Motor neuron (in vitro differentiated cells): ENCODE measurements at places on chromosomes 5 and 9. TPM values are rescaled to one million over a fixed set of nuclear protein-coding genes. Genes with fewer than 3 reads are reported as not detected.

DNA sequence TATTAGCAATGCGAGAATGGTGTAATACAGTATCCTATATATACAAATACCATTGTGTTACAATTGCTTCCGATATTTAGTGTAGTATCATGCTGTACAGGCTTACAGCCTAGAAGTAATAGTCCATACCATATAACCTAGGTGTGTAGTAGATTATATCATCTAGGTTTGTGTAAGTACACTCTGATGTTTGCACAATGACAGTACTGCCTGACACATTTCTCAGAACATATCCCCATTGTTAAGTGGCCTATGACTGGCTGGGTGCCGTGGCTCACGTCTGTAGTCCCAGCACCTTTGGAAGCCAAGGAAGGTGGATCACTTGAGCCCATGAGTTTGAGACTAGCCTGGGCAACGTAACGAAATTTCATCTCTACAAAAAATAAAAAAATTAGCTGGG, 124.6 kb downstream of the PAM start:
- ATAC-seq = no peak

GRCh38 chr9:114031037-114031630, 47.0 kb downstream of the AMBP start:
- ATAC-seq = no peak

GRCh38 chr9:130932255-130933079, 6.6 kb downstream of the FIBCD1 start:
- ATAC-seq = peak; percentile 38

- no peak for ATAC-seq
Measured at GRCh38 chr9:137312852-137313325, 10.8 kb upstream of the NRARP start.

DNA sequence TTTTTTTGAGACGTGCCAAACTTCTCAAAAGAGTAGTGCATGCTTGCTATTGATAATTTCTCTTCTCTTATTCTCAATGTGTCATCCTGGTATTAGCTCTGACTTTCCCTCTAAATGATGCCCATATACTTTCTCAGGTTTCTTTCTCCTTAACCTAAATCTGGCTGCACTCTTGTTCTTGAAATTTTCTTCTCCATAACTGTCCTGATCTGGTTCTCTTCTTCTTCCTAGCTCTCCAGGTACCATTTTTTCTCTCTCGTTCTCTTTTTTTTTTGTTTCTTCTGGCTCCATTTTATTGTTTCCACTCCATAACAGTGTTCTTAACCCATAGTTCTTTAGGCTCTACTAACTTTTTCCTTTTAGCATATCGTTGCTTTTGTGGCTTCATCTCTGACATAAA, 47.9 kb downstream of the ACTBL2 start:
- ATAC-seq = no peak

DNA sequence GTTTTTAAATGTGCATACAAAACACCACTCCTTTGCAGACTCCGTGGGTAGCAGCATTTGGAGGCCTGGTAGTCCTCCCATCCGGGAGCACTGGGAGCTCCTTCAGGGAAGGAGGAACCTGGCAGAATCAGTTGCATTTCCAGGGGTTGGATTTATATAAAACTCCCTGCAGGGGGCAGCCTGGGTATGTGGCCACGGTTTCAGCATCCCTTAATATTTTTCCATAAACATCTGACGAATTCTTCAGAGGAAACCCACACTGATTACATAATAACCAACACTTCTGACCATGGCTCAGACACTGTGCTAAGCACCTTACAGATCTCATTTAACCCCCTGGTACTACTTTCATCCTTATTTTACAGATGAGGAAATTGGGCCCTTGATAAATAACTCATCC, 6.1 kb upstream of the AFAP1L1 start:
- no peak for ATAC-seq

GRCh38 chr5:134556994-134557393, 31.5 kb downstream of the JADE2 start:
- no peak for ATAC-seq

DNA sequence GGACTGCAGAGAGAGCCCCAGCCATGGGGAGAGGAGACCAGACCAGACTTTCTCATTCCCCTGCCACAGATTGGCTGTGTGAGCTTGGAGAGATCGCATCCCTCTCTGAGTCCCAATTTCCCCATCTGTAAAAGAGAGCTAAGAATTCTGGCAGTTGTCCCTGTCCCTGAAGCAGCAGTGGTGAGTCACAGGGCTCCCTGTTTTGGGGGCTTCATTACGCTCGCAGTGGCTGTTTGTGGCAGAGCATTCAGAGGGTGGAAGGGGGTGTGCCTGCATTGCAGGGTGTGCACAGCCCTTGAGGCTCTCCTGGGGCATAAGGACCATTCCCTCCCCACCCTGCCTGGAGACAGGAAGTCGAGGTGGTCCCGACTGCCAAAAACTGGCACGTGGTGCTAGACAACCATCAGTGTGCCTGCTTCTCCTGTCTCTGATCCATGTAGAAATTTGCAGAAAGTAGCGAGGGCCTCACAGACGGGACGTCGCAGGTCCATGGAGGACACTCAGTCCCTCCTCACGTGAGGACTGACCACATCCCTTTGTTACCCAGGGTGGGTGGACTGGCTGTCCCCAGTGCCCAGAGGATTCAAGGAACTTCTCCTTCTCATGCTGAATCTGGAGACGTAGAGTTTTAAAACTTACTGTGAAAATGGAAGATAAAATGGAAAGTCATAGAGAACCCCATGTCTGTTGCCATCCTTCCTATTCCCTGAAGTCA, 35.3 kb downstream of the HRH2 start:
- no peak for ATAC-seq

DNA sequence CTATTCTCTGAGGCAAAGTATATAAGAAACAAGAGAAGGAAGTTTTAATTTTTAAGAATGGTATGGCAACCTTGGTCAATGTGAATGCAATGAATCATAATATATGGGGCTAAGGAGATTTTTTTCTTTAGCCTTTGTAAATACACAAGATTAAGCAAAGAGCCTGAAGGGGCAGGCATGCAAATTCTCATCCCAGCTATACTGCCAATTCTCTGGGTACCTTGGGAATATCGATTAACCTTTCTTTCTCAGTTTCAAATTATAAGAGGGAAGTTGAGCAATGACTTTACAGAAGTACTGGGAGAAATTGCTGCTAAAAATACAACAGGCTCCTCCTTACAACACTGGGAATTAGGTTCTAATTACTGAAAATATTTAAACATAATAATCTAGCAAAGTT, 97.5 kb downstream of the MRPS27 start:
- no peak for ATAC-seq

DNA sequence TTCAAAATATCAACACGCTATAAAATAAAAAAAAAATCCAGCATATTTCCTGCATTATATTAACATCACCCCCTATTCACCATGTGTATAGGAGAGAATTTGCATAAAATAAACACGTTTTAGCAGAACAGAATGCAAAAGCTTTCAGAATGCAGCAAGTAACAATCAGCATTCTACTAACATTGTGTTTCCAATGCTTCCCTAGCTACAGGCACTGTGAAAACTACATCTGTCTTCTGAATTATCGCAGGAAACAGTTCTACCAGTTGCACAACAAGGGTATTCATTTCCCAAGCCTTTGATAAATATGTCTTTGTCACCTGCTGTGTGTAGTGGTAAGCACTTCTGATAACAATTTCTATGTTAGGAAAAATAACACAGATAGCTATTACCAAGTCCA, 1015.8 kb downstream of the CDH18 start:
- peak; percentile 93 for ATAC-seq

GRCh38 chr9:122370303-122370702, 521 bp upstream of the PTGS1 start:
- no peak for ATAC-seq

DNA sequence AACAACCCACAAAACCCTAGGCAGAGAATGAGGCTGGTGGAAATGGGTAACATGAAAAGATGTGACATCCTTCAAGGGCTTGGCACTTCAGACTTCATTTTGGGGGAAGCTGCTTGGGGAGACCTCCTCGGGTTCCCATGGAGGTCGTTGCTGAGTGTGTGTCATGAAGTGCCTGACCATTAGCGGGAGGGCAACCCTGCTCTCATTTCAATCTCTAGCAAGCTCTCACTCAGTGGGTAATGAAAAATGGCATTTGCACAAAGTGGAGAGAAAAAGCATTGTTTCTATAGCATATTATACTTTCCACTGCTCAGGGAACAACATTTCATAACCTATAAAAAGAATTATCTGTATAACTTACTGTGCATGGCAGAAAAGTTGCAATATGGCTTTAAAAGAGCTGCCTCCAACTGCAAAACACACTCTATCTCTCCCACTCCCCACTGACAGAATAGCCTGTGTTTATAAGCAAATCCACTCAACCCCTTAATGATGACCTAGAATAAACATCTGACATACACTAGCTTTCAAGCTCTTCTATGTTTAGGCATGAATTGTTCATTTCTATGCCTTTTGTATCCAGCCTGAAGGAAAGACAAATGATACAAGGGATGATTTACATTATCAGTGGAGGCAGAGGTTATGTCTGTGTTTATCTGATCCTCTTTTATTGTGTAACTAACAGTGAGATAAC, 357.2 kb downstream of the ZSWIM6 start:
- no peak for ATAC-seq

GRCh38 chr9:6188906-6189305, 26.7 kb upstream of the IL33 start:
- no peak for ATAC-seq

- ATAC-seq = no peak
Measured at GRCh38 chr5:122273696-122274095, 38.3 kb upstream of the SNCAIP start.

DNA sequence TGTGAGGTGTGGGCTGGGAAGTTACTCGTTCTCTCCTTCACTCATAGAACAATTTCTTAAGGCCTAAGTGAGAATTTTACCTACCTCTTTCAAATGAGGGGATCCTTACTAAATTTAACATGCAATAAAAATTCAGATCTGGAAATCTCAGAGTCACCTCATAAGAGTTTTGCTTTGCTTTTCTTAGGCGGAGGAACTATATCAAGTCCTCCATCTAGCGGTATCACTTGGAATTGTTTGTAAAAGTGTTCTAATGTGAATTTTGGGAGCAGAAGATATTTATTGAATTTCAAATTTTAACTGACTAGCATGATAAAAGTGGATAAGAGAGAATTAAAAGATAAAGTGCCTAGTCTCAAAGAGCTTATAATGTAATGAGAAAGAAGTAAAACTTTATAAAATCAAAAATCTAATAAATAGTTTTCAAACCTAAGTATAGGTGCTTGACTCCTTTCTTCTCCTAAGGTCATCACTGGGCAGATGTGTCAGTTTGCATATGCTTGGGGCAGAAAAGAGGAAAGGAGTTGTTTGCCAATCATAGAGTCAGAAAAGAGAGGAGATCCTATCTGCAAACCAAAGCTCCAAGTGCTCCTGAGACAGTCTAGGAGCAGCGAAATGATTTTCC, 145.7 kb upstream of the DAB2 start:
- ATAC-seq = peak; percentile 37

DNA sequence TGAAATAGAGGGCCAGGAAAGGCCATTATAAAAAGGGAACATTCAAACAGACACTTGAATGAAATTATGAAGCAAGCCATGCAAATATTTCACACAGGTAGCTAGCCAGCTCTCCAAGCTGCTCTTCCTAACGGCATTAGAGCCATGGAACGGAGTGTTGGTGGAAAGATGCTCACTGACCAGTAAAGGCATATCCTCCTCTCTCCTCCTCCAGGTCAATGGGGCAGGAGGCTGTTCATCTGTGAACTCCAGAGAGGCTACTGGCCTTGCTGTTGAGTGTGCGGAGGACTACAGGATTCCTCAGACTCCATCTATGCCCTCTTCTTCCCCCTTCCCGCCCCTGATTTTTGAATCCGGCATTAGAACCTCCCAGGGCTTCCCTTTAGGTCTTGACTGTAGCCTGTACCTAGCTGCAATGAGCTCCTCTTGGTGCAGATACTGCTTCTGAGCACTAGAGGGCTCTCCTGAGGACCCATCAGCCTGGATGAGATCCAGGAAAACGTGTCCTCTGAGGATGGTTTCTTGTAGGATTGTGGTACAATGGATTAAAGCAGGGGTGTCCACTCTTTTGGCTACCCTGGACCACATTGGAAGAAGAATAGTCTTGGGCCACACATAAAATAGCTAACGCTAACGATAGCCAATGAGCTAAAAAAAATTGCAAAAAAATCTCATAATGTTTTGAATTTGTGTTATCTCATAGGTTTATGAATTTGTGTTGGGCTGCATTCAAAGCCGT, 162.2 kb downstream of the SREK1 start:
- ATAC-seq = peak; percentile 61

- peak; percentile 99 for ATAC-seq
Measured at GRCh38 chr9:103242025-103242424, 246.9 kb downstream of the CYLC2 start.

RCL1 gene
- 25.7 and 26.7 TPM in 2 replicates for total RNA-seq

TMEM215 gene
- 0.05 and 0.08 TPM in 2 replicates for total RNA-seq

NR3C1 gene
- total RNA-seq = 65.9 and 81.0 TPM in 2 replicates

EIF4E1B gene
- 0.23 and 1.1 TPM in 2 replicates for total RNA-seq

CCDC107 gene
- 18.6 and 21.1 TPM in 2 replicates for total RNA-seq

PITX1 gene
- 0.53 and 1.1 TPM in 2 replicates for total RNA-seq

TAF11L8 gene
- total RNA-seq = not detected in 2 replicates

WDR31 gene
- total RNA-seq = 0.76 and 0.97 TPM in 2 replicates

UBE2QL1 gene
- 23.8 and 24.8 TPM in 2 replicates for total RNA-seq
